Psoas muscle (tissue), 8 donors: ENCODE measurements at places on chromosomes 7 and 10. TPM values are rescaled to one million over a fixed set of nuclear protein-coding genes. Genes with fewer than 3 reads are reported as not detected.
A peak's percentile ranks its signal among the peaks of the same experiment; 100 is the strongest.

- H3K27me3 ChIP-seq, result no peaks in the 10 kb centered on the region
- no peaks in the 10 kb centered on the region for H3K4me1 ChIP-seq
- H3K27ac ChIP-seq, result no peak overlapping the region
- no peaks in the 10 kb centered on the region for H3K36me3 ChIP-seq
Observed at GRCh38 chr10:15763006-15763405, 43.3 kb upstream of the ITGA8 start.

DNA sequence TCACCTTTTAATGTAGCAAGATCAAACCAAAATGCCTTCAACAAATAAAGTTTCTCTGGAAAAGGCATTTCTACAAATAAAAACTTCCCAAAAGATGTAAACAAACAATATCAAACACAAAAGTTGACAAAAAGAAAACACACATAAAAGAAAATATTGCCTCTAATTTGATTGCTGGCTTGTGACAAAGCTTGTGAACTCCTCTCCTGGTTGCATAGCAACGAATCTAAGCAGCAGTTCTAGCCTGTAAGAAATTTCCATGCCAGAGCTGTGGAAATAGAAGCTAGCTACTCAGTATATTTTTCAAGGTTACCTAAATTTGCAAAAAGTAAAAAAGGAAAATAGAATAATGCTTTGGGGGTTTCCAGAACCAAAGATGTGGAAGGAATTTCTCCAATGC is 173.9 kb upstream of the CDK1 start:
- no peaks in the 10 kb centered on the region for H3K36me3 ChIP-seq
- H3K27me3 ChIP-seq, result no peaks in the 10 kb centered on the region
- no peak overlapping the region for H3K27ac ChIP-seq
- no peaks in the 10 kb centered on the region for H3K4me1 ChIP-seq
- H3K4me3 ChIP-seq, result no peak overlapping the region

- no peak overlapping the region for H3K27ac ChIP-seq
- no peaks in the 10 kb centered on the region for H3K4me1 ChIP-seq
- no peak overlapping the region for H3K4me3 ChIP-seq
- H3K36me3 ChIP-seq, result no peaks in the 10 kb centered on the region
- DNase-seq, result no peak
Observed at GRCh38 chr10:14560274-14560673, 214.4 kb downstream of the FAM107B start.

- no peak for DNase-seq
- no peak overlapping the region for H3K4me3 ChIP-seq
- no peaks in the 10 kb centered on the region for H3K36me3 ChIP-seq
- no peaks in the 10 kb centered on the region for H3K4me1 ChIP-seq
- no peak overlapping the region for H3K27ac ChIP-seq
Observed at GRCh38 chr7:101664436-101664835, 35.3 kb upstream of the MYL10 start.

DNA sequence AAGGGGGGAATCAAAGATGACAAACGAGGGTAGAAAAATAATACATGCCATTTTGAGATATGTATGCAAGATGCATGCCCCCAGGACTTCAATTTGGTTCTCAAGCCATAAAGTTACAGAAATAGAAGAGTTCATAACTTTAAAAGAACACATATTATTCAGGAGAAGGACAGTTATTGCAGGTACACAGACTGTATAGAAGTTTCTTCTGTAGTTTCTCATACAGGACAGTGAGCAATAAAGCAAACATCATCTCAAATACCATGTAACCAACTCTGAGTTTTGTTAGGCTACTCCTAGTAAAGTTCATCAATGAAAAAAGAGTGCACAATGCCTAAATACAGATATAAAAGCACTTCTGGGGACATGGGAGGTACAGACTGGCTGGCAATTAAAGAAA is 226.6 kb downstream of the RELN start:
- H3K27ac ChIP-seq, result no peak overlapping the region
- no peak for DNase-seq
- no peaks in the 10 kb centered on the region for H3K4me1 ChIP-seq
- H3K27me3 ChIP-seq, result no peaks in the 10 kb centered on the region
- no peaks in the 10 kb centered on the region for H3K36me3 ChIP-seq

GRCh38 chr10:130371156-130371555 is 235.0 kb downstream of the GLRX3 start:
- no peak overlapping the region for H3K27ac ChIP-seq
- DNase-seq, result no peak
- H3K27me3 ChIP-seq, result no peaks in the 10 kb centered on the region
- H3K4me3 ChIP-seq, result no peak overlapping the region
- no peaks in the 10 kb centered on the region for H3K4me1 ChIP-seq

DNA sequence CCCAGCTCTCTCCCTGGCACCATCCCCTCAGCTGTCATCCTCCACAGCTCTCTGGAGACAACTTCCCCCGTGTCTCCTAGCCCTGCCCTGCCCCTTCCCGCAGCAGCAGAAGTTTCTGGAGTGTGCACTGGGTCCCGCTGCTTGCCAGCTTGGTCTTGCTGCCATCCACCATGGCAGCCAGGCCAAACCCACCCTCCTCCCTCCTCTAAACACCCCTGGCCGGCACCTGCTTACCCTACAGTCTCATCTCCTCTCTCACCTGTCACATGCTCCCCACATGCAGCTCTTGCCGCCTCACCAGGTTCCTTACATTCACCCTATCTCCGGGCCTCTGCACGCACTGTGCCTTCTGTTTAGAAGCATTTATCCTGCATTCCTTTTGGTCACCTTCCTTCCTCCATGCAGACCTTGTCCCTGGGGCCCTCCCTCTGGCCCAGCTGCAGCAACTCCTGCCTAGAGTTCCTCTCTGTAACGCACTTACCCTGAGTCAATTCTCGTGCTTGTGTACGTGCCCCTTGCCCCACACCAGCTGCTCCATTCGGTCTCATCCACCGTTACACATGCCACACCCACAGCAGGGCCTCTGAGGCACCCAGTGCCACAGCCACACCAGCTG is 93.9 kb upstream of the RET start:
- no peak overlapping the region for H3K27ac ChIP-seq
- DNase-seq, result no peak
- no peaks in the 10 kb centered on the region for H3K36me3 ChIP-seq
- H3K4me1 ChIP-seq, result no peaks in the 10 kb centered on the region

DNA sequence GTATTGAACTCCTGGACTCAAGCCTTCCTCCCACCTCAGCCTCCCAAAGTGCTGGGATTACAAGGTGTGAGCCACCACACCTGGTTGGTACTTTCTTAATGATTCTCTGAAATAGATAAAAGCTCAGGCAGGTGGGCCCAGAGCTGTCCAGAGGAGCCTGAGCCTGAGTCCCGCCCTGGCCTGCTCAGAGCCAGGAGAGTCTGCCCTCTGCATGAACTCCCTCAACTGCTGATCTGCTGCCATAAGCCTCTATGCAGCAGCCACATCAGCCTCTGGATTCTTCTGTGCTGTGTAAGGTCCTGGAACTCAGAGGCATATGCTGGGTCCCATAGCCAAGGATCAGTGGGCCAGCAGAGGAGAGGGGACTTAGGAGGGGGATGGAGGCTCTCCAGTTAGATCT is 23.1 kb upstream of the DDIT4 start:
- peaks cover 90% of the 10 kb centered on the region for H3K4me1 ChIP-seq
- H3K27me3 ChIP-seq, result no peaks in the 10 kb centered on the region
- no peak overlapping the region for H3K4me3 ChIP-seq
- peak; percentile 66 for DNase-seq
- H3K27ac ChIP-seq, result peak overlapping the region; percentile 90

DNA sequence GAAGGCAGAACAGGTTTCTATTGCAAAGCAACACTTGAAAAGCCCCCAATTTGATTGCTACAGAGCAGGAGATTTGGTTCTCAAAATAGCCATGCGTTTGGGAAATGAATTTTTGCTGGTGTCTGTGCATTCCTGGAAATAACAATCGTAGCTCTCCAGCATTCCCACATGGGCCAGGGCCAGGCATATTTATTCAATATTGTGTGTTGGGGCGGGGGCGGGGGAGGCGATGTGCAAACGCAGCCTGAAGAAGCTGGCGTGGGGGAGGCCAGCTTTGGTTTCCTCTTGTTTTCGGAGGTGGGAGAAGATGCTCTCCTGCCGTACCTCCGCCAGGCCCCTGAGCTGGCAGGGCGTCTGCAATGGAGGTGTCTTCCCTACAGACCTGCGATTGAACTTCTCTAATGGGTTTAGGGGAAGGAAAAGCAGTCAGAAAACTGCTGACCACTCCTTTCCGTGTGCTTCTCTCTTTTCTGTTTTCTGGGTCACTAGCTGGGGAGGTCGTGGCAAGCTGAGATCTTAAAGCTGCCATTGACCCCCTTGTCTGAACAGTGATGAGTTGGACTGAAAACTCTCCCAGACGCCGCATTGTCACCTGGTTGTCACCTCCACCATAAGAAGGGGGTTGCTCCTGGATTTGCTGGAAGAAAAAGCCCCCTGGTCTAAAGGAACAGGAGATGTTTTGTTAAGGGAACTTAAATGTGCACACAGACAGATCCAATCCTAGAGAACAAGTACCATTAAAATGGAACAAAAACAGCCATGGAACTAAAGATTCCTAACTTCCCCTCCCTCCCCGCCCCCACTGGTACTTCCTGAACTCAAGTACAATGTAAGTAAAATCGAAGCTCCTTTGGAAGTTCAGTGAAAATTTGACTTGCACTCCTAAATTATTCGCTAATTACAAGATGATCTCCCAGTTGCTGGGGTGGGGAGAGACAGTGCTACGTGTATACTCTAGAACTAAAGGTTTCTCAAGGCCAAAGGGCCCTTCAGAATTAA is 56.4 kb upstream of the HABP2 start:
- no peaks in the 10 kb centered on the region for H3K27me3 ChIP-seq
- no peak overlapping the region for H3K27ac ChIP-seq
- H3K4me3 ChIP-seq, result no peak overlapping the region
- no peaks in the 10 kb centered on the region for H3K36me3 ChIP-seq
- DNase-seq, result no peak

GRCh38 chr10:126085806-126086205 is 189.4 kb downstream of the FANK1 start:
- no peaks in the 10 kb centered on the region for H3K36me3 ChIP-seq
- H3K27ac ChIP-seq, result no peak overlapping the region
- DNase-seq, result no peak
- no peaks in the 10 kb centered on the region for H3K27me3 ChIP-seq
- no peak overlapping the region for H3K4me3 ChIP-seq

The FAM221A gene
- 1.5 TPM for total RNA-seq

DNA sequence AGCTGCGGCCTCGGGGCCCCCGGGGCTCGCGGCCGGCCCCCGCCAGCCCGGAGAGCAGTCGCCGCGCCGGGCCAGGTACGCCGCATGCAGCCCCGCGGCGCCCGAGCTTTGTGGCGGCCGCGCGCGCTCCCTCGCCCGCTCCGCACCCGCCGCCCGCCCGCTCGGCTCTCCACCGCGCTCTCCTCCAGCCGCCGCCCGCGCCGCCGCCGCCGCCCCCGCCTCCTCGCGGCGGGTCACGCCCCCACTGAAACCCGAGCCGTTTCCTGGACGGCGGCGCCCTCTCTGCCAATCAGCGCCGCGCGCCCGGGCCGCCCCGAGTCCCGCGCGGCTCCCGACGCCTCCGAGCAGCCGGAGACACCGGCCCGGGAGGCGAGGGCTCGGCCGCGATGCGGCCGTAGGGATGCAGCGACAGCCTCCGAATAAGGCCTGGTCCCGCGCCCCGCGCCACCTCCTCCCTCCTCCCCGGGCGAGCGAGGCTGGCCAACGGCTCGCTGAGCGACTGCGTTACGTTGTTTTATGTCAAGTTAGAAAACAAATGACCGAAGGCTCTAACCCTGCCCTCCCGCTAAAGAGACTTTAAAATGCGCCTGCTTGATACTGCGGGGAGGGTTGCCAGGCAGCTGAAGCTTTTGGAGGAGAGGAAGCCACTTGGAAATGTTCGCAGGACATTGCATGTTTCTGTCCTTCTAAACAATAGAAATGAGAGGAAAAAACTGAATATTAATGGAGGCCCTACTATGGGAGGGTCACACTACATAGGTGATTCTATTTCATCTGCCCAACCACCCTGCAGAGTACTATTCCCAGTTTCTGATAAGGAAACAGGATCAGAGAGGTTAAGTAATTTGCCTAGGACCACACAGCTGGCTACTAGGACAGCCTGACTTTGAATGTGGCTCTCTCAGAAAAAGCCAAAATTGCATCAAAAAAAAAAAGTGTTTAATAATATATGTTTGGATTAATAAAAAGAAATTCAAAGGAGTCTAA is at the start of gene FGFR2:
FGFR2 (minus strand) TSS at position 182 of the 987 bp plus-strand sequence. CDS start 4,627 bp downstream, outside the sequence.
- peak; percentile 76 for DNase-seq
- peak within 1 kb of the TSS; percentile 54 for H3K4me3 ChIP-seq
- no peak within 1 kb of the TSS for H3K27ac ChIP-seq
- peaks cover 7% of the 10 kb centered on the region for H3K4me1 ChIP-seq
- H3K27me3 ChIP-seq, result peaks cover 91% of the 10 kb centered on the region
- no peaks in the 10 kb centered on the region for H3K36me3 ChIP-seq

The TMEM229A gene
- not detected for total RNA-seq

The ZNF511 gene
- total RNA-seq, result 48.9 TPM

GRCh38 chr7:1255080-1255816 is 22.6 kb downstream of the UNCX start:
- H3K27ac ChIP-seq, result no peak overlapping the region
- H3K27me3 ChIP-seq, result peaks cover 93% of the 10 kb centered on the region
- DNase-seq, result peak; percentile 39
- no peaks in the 10 kb centered on the region for H3K36me3 ChIP-seq

- H3K27ac ChIP-seq, result no peak overlapping the region
- H3K4me3 ChIP-seq, result no peak overlapping the region
- H3K4me1 ChIP-seq, result no peaks in the 10 kb centered on the region
- H3K27me3 ChIP-seq, result no peaks in the 10 kb centered on the region
- no peaks in the 10 kb centered on the region for H3K36me3 ChIP-seq
Observed at GRCh38 chr7:94049615-94050014, 45.5 kb upstream of the BET1 start.
